ENCODE measurements at places on chromosomes 1 and 21. TPM values are rescaled to one million over a fixed set of nuclear protein-coding genes. Genes with fewer than 3 reads are reported as not detected.

Gene C8B
- not detected for total RNA-seq

Gene ADAMTS5
- total RNA-seq = 12.3 TPM

Gene ZSWIM5
- total RNA-seq = 0.08 TPM

Gene HSD3B1
- not detected for total RNA-seq

Gene AVPR1B
- total RNA-seq = 0.05 TPM

Gene MYOG
- 538 TPM for total RNA-seq

Gene F13B
- total RNA-seq = 0.16 TPM

Gene B3GALT5
- 5.4 TPM for total RNA-seq

Gene EXTL1
- 38.7 TPM for total RNA-seq

Gene TSPEAR
- not detected for total RNA-seq

Gene FAM177B
- total RNA-seq = not detected

Gene FALEC
- total RNA-seq = 0.28 TPM

Gene TRIM63
- not detected for total RNA-seq

Gene BTBD19
- 1.4 TPM for total RNA-seq

Gene INSRR
- not detected for total RNA-seq

Gene OLIG1
- total RNA-seq = 3.3 TPM

Gene C1orf94
- total RNA-seq = 6.9 TPM

Gene KIAA1614
- total RNA-seq = 59.9 TPM

Gene PLA2G2C
- not detected for total RNA-seq

Gene DIO1
- total RNA-seq = not detected

Gene TRAF5
- 15.2 TPM for total RNA-seq

Gene CHAF1B
- total RNA-seq = 18.7 TPM

Gene BSND
- not detected for total RNA-seq

Data from SJCRH30 (cell line).